ENCODE measurements at places on chromosomes 6 and 20. TPM values are rescaled to one million over a fixed set of nuclear protein-coding genes. Genes with fewer than 3 reads are reported as not detected.

DNA sequence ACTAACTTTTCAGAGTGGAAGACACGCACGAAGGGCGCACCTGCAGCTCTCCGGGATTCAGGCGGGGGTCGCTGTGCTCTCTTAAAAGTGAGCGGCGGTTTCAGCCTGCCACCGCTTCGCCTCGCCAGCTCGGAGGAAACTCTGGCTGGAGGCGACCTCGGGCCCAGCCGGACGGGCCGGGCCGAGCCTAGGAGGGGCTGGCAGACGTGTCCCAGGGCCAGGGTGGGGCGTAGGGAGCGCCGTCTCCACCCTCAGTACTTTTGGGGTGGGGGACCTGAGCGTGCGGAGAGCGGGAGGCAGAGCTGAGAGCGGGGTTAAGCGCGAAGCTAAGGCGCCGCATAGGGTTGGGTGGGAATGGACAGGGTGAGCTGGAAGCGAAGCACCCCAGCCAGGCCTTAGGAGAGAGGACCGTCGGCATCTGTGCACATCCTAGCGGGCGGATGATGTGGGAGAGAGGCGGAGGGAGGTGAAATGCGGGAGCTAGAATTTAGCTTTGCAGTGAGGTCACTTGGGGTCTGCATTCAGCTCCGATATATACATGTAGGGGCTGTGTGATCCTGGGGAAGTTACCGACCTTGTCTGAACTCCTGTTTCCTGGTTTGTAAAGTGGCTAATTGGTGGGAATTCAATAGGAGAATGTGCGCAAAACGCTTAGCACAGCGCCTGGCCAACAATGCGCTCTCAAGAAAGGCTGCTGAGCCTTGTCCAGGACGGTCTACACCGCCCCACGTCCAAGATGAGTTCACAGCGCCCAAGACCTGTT is 6.5 kb upstream of the TFAP2A start:
- peak; percentile 86 for DNase-seq

DNA sequence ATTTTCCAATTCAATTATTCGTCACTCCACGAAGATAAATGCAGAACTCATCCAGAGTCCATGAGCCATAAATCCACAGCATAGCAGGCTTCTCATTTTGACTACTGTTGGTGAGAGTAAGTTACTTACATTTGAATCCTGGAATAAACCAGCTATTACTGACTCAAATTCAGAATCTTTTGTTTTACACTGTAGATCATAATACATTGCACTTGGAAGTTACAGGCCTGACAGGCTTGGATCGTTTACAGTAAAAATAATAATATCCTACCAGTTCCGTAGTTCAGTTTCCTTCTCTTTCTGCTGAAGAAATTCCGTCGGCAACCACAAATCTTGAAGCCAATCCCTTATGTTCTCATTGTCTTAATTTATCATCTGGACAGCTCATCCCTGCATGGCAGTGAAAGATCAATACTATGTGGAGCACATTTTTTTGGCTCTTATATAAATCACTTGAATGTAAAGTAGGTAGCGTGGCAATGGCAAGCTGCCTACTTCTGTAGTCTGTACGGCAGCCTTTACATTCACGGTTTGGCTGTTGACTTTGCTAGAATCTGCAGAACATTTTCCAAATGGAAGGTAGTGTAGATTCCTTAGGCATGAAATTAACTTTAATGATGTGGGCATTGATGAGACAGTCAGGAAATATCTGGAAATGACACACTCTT is 142.9 kb downstream of the WDR27 start:
- no peak for DNase-seq

DNA sequence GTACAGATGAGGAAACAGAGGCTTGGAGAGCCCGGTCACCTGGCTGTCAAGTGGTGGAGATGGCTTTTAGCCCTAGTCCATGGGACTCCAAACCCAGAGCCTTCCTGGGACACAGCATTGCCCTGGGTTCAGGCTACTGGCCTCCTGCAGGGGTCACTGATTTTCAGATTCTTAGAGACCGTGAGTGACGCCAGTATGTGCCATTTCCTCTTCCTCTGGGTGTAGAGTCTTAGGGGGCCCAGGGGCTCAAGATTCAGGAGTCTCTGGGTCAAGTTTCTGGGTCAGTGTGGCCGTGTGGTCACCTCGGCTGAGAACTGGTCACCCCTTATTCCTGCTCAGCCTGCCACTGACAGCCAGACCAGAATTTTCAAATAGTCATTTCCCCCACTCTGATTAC is 574 bp downstream of the ARHGAP40 start:
- DNase-seq = peak; percentile 54

GRCh38 chr6:31450751-31451150 is 47.2 kb upstream of the MICB start:
- DNase-seq = no peak

DNA sequence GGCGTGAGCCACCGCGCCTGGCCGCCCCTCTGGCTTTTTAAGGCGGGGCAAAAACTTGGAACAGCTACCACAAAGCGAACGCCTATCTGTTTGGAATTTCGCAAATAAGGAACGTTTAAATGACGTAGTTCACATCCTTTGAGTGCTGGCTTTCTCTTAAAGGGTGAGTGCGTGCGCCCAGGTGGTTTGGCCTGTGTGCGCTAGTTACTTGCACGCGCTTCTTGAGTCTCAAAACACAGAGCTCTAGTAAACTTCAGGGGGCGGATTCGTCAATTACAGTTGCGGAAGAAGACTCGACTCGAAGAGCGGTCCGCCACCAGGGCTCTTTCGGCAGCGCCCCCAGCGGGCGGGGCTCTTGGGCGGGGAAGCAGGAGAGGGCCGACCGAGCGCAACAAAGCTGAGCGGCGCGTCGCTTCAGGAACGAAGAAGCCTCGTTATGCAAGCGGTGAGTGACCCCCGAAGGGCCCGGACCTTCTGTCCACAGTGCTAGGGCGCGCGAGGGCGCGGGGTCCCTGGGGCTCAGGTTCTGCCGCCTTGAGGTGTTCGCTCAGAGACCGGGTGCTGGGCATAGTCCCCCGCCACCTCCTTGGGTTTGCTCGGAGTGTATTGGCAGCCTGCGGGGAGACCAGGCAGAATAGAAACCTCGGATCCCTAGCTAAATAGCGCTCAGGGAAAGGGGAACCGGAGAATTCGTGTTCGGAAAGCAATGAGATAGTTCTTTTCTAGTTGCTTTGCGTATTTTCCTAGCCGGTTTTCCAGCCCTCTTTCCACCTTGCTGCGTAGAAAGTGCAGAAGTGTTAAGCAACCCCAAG is at the start of gene SYCP2L:
SYCP2L (plus strand) TSS at position 362 of the 812 bp plus-strand sequence; CDS start at position 437, 75 bp downstream.
- DNase-seq = peak; percentile 84

- peak; percentile 72 for DNase-seq
Measured at GRCh38 chr6:96836631-96837080, 621 bp downstream of the GPR63 start.

- no peak for DNase-seq
Measured at GRCh38 chr6:103798166-103798565, 1061.6 kb downstream of the HACE1 start.

- no peak for DNase-seq
Measured at GRCh38 chr20:4683261-4683660, 38.4 kb upstream of the PRND start.

DNA sequence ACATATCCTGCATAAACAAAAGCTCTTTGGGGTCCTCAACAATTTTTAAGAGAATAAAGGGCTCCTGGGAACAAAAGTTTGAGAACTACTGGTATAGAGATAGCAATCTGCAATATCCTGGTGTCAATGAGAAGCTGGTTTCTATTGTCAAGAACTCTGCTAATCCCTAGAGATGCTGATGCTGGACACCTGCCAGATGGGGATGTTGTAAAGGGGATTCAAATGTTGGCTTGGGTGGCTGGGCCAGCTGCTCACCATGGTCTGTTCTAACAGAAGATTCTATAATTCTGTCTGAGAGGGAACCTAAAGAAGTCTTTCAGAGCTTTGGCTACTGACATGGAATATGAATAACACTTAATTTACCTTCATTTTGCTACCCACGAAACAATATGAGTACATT is 137.8 kb downstream of the BTBD9 start:
- DNase-seq = no peak

GRCh38 chr20:63057171-63058117 is 50.7 kb upstream of the BHLHE23 start:
- DNase-seq = peak; percentile 17

DNA sequence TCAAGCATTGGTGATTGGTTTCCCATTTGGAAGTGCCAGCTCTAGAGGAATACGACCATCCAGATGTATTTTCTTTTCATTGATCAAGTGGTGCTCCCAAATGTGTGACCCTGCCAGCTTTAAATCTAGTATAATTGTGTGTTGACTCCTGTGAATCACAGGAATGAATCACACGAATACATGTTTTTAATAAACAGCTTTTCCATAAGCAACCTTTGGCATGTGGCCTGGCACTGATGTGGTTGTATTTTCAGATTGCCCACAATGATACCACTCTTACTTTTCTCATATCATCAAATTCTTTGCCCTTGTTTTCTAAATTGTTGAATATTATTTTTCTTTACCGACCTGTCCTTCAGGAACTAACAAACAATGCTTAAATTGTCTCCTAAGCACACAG is 367 bp downstream of the GSTA3 start:
- no peak for DNase-seq

GRCh38 chr6:96194675-96195074 is 178.9 kb downstream of the FUT9 start:
- no peak for DNase-seq

GRCh38 chr20:8118760-8119159 is 13.3 kb upstream of the PLCB1 start:
- DNase-seq = no peak

GRCh38 chr6:82072751-82073150 is 174.8 kb downstream of the IBTK start:
- no peak for DNase-seq

- no peak for DNase-seq
Measured at GRCh38 chr6:53768636-53769035, 26.2 kb upstream of the LRRC1 start.

DNA sequence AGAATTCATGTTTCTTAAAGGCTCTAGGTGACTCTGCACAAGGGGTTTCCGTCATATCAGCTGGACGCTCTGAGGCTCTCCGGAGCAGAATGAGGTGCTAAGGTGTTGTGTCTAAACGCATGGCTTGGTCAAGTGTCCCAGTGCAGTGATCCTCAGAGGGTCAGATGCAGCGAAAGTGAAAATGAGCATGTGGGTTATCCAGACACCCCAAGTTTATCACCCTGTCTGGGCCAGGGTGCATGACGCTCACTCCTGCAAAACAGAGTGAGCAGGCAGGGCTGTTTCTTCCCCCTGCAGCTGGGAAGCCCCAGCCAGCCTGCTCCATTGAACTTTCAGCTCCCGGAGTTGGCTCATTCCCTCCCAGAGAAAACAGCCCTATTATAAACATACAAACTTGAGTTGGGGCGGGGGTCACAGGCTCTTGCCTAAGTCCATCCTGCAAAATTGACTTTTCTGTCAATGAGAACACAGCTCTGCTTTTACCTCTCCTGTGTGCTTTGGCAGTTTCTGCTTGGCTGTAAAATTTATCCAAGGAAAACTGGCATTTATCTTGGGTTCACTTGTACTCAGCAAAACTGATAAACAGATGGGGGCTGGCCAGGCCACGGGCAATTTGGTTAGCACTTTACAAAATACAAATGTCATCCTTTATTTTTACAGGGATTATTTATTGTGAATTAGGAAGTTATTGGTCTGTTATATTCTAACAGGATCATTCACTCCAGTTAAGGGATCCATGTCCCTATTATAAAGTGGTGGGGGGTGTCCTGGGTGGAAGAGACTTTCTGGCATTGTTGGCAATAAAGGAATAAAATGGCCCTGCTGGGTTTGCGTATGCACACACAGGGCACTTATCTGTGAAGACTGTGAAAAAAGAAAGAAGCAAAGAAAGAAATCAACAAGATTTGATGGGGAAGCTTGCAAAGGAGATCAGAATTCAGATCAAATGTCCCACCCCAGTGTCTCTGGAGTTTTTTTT is 154.9 kb downstream of the FOXA2 start:
- no peak for DNase-seq

- DNase-seq = no peak
Measured at GRCh38 chr6:161245363-161245762, 28.5 kb downstream of the AGPAT4 start.

GRCh38 chr20:48603819-48604405 is 223.9 kb downstream of the PREX1 start:
- DNase-seq = no peak

- peak; percentile 11 for DNase-seq
Measured at GRCh38 chr20:12838261-12838866, 170.4 kb upstream of the SPTLC3 start.

GRCh38 chr6:68760941-68761676 is 126.0 kb downstream of the ADGRB3 start:
- no peak for DNase-seq

DNA sequence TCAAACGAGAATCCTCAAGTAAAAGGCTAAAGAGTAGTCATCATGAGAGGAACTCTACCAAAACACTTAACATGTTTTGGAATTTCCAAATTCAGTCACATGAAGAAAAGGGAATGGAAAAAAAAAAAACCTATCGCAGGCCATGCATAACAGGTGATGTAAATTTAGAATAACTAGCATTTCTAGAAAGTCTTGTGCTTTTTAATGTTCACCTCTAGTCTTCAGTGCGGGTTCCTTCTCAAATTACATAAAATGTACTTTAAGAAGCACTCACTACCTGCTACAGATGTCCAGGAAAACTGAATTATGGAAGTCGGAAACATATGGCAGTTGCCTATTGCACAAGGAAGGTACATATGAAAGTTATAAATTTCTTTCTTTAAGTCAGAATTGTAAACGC is 6.1 kb upstream of the TBX18 start:
- DNase-seq = no peak

The MATN4 gene
- total RNA-seq = 0.67 TPM

The ESR1 gene
- total RNA-seq = under 0.01 TPM

The BPI gene
- total RNA-seq = not detected

The CUL9 gene
- total RNA-seq = 9.4 TPM

The SLC35F1 gene
- 11.3 TPM for total RNA-seq

The EFHC1 gene
- total RNA-seq = 11.5 TPM
